ENCODE measurements at places on chromosomes 3 and 15.

- DNase-seq, result no peak
These were observed 220.7 kb downstream of the FHIT start for GRCh38 chr3:61030469-61031035.

DNA sequence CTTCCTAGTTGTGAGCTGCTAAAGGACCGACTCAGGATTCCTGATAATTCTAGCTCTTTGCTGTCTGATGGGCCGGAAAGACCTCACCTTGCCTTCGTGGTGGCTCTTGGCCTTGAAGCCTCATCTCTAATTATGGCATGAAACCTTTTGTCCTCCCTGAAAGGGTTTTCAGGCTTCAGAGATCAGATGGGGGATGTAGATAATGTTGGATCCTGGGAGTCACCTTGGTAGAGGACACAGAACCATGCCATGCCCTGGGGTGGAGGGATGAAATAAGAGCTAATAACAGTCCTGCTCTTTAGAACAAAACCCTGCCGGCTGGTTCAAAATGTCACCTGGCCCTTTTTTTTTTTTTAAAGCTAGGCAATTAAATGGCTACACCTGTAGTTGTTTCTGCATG is 50.8 kb upstream of the SYN2 start:
- DNase-seq, result no peak

GRCh38 chr3:143119974-143120715 is 574 bp downstream of the CHST2 start:
- peak; percentile 5 for DNase-seq

DNA sequence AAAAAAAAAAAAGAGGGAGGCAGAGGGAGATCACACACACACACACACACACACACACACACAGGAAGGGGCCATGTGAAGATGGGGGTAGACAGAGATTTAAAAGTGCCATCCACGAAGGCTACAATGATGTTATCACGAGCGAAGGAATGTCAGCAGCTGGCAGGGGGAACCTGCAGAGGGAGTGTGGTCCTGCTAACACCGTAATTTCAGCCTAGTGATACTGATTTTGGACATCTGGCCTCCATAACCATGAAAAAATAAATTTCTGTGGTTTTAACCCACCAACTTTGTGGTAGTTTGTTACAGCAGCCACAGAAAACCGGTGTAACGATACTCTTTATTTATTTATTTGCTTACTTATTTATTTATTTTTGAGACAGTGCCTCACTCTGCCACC is 76.0 kb downstream of the TMCO5A start:
- DNase-seq, result no peak

- DNase-seq, result no peak
These were observed 148.1 kb downstream of the NEK11 start for GRCh38 chr3:131174752-131175151.

- no peak for DNase-seq
These were observed 339.8 kb upstream of the SEMA6D start for GRCh38 chr15:47377465-47377864.

- no peak for DNase-seq
These were observed 37.4 kb downstream of the ZNF860 start for GRCh38 chr3:32018757-32019564.

- no peak for DNase-seq
These were observed 37.6 kb upstream of the BNC1 start for GRCh38 chr15:83322061-83322460.

DNA sequence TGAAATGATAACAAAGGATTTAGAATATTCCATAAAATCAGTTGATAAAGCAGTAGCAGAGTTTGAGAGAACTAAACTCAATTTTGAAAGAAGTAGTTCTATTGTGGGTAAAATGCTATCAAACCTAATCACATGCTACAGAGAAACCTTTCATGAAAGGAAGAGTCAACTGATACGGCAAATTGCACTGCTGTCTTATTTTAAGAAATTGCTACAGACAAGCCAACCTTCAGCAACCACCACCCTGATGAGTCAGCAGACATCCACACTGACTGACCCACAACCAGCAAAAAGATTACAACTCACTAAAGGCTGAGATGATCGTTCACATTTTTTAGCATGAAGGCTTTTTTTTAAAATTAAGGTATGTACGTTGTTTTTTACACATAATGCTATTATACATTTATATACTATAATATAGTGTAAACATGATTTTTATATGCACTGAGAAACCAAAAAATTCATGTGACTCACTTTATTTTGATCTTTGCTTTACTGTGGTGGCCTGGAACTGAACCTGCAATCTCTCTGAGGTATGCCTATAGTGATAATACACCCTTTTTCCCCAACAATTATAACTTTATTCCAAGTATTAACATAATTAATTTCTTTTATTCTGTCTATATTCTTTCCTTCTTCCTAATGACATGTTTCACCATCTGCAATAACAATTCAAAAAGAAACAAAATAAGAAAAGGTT is 109.9 kb downstream of the TBC1D5 start:
- DNase-seq, result no peak

DNA sequence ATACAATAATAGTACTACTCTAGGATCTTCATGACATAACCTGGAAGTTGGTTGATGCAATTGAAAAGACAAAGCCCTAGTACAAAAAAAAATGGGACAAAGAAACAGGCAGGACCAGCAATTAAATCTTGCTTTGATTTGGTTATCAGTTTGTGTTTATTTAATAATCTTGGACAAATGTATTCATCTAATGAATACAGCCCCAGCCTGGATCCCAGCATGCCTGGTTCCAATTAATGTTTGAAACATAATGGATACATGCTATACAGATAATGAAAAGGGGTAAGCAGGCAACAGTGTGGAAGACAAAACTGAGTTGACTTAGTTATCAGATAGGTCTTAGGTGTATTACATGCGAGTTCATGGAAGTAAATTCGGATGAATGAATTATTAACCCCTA is 29.6 kb upstream of the SATB1 start:
- no peak for DNase-seq

DNA sequence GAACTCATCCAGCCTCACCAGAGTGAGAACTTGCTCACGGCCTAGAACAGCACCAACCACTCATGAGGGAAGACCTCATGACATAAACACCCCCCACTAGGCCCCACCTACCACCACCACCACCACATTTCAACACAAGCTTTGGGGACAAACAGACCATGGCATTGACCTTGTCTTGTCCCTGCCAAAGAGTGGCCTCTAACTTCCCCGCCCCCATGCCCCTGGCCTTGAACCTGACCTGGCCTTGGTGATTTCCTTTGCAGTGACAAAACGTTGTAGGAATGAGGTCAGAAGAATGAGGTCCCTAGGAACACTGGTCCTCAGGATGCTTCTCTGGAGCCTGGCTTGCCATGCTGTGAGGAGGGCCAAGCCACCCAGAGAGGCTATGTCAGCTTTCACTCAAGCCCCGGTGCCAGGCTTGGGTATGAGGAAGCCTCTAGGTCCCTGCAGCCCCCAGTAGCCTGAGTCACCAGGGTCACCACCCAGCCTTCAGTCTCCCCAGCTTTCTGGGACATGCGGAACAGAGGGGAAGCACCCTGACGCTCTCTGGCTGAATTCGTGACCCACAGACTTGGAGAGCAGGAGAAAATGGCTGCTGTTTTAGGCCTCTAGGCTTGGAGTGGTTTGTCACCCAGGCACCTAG is 57.9 kb downstream of the TPRA1 start:
- DNase-seq, result no peak

- DNase-seq, result no peak
These were observed 1.7 kb upstream of the IP6K1 start for GRCh38 chr3:49788056-49788455.

GRCh38 chr3:148856384-148856783 is 8.7 kb upstream of the CPA3 start:
- DNase-seq, result no peak

- DNase-seq, result no peak
These were observed 213.8 kb upstream of the STAC start for GRCh38 chr3:36166477-36166876.

- DNase-seq, result no peak
These were observed 53.3 kb downstream of the ITGB5 start for GRCh38 chr3:124833710-124834332.

DNA sequence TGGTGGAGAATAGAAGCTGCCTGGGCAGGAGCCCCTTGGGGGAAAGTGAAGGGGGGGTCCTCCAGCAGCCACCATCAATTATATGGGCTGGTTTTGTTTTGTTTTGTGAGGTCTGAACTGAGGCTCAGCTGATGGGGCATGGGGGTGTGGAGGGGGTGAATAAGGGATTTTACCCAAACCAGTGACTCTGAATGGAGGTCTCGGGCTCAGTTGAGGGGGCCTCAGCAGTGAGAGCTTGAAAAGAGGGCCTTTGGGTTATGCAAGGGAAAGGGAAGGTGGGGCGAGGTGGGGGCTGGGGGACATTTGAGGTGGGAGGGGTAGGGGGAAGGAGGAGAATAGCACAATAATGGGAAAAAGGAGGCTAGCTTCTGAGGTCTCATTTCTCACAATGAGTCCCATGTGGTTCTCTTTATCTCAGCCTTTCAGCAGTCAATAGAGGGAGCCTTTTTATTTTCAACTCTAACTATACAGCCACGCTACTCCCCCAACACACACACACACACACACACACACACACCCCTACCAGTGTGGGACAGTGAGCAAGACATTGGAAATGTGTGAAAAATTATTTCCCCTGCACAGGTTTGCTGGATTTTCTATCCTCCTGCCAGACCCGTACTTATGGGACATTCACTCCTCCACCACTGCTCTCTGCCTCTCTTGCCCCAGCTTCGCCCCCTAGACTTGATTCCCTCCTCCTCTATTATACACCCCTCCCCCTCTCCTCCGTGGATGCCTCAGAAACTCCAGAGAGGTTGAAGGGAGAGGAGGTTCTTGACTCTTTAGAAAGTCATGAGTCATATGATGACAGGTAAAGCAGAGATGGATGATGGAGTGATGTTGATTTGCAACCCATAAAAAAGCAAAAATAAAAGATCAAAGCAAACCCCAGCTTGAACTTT is 96.0 kb downstream of the GTPBP8 start:
- no peak for DNase-seq

- no peak for DNase-seq
These were observed 33.2 kb downstream of the TRIM69 start for GRCh38 chr15:44769521-44769920.

DNA sequence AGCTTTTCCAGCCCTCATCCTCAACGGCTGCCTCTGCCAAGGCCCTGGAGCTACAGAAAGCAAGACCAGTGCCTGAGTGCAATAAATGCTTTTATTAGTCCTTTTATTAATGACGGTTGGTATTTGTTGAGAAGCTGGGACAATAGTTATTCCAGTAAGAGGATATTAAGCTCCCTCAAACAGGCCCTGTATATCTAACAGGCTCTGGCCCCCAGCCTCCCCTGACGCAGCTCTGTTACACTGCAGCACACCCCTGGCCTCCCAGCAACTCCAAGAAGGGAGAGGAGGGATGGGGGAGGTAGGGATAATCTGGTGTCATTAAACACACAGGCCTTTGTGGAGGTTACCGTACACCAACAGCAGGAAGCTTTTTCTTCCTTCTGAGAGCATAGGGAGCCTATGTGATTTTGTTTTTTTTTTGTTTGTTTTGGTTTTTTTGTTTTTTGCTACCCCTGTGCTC is 30.8 kb upstream of the MAGEF1 start:
- DNase-seq, result no peak

DNA sequence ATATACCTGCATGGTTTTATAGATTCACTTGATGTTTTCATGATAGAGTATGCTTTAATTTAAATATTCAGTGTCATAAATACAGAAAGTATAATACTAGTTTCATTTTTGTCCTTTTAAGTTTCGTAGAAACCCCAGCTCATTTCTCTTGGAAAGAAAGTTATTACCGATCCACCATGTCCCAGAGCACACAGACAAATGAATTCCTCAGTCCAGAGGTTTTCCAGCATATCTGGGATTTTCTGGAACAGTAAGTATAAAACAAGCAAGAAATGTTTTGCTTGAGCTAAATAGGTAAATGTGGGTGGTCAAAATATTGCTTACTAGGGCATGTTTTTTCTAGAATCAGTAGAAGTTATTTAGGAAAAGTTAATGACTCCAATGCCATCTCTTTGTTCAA is 106.4 kb downstream of the TP63 start:
- DNase-seq, result no peak

DNA sequence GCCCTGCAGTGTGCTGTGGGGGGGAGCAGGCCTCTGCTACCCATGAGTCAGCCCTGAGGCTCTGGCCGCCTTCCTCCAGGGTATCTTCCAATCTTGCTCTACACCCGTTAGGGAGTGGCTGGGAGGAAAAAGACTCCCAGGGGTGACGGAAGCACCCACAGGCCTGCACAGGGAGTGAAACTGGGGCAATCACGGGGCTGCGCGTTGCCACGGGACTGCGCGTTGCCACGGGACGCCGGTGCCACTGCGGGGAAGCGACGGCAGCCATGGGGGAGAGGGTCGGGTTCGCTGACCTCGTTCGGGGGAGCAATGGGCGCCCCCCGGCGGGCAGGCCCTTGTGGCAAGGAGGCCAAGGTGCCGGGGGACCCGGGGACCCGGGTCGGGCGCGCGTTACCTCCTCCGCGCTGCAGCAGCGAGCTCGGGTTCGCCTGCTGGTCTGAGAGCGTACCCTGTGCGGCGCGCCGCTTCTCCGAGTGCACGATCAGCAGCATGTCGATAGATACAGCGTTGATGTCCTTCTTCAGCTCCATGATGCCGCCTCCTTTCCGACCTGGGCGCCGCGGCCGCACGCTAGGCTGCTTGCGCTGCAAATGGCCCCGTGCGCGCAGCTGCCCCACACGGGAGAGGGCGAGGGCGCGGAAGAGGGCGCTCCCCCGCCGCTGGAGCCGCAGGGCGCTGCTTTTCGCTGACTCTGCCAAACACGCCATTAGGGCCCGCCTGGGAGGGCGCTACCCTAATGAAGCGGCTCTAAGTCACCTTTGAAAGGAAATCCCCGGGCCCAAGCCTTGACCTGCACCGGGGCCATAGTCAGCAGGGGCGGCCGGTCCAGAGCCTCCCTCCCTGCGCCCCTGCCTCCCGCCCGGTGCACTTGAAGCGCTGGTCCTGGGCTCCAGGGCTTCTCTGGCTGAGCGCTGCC is at the start of gene KY:
Gene KY (minus strand): TSS at position 592 of the 916 bp plus-strand sequence. CDS start 62 bp downstream, at position 530.
- no peak for DNase-seq

DNA sequence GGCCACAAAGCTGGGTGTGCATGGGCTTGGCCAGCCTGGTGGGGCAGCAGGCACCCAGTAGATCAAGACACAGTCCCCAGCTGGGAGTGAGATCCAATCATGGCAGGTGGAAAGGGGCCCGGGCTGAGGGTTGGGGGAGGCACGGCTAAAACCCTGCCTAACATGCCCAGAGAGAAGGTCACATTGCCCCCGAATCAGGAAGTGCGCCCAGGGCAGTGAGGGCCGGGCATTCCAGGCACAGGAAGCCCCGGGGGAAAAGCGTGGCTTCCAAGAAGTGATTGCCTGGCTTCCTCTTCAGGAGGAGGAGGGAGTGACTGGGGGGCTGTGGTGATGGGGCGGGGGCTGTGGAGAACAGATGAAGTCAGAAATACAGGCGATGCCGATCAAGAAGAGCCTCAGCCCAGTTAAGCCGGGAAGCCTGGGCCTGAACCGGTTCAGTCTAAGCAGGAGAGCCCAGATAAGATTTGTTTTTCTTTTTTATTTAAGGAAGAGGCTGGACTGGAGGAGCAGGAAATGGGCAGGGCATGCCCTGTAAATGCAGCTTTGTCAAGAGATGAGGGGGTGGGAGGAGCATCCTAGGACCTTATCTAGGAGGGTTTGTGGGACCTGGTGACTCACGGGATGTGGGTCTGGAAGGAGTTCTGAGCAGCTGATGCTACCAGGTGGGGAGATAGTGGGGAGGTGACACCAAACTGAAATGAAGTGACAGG is 83.9 kb downstream of the CHSY1 start:
- DNase-seq, result peak; percentile 71

GRCh38 chr15:49715701-49716100 is 94.9 kb downstream of the DTWD1 start:
- DNase-seq, result no peak

Data from stimulated activated CD8-positive, alpha-beta memory T cell treated with anti-CD3 and anti-CD28 coated beads, Interleukin-15, amount 100 ng/mL, for 48 hours (primary cell).